ENCODE measurements at places on chromosomes 7 and 10.

- no peak for DNase-seq
These were observed 56.2 kb downstream of the OAT start for GRCh38 chr10:124362568-124362967.

GRCh38 chr7:24249266-24249665 is 34.7 kb upstream of the NPY start:
- no peak for DNase-seq

DNA sequence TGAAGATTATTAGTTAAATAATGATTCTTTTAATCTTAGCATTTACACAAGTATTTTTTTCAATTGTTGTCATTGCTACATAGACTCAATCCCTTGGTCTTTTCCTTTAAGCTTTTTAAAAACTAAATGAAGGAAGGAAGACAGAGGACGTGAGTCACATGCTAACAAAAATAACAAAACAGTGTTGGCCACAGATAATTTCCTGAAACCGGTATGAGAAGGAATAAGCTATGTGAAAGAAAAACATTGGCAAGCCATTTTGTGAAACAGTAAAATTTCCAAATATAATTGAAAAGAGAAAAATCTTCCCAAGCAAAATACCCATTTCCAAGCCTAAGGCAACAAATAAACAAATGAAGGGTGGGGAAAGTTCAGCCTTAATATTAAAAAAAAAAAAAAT is 223.0 kb downstream of the AHR start:
- no peak for DNase-seq

- no peak for DNase-seq
These were observed 46.7 kb downstream of the FZD1 start for GRCh38 chr7:91310830-91311460.

GRCh38 chr7:134954197-134955082 is 31.9 kb upstream of the AGBL3 start:
- no peak for DNase-seq

- DNase-seq = no peak
These were observed 12.4 kb upstream of the SCRN1 start for GRCh38 chr7:30001998-30002397.

DNA sequence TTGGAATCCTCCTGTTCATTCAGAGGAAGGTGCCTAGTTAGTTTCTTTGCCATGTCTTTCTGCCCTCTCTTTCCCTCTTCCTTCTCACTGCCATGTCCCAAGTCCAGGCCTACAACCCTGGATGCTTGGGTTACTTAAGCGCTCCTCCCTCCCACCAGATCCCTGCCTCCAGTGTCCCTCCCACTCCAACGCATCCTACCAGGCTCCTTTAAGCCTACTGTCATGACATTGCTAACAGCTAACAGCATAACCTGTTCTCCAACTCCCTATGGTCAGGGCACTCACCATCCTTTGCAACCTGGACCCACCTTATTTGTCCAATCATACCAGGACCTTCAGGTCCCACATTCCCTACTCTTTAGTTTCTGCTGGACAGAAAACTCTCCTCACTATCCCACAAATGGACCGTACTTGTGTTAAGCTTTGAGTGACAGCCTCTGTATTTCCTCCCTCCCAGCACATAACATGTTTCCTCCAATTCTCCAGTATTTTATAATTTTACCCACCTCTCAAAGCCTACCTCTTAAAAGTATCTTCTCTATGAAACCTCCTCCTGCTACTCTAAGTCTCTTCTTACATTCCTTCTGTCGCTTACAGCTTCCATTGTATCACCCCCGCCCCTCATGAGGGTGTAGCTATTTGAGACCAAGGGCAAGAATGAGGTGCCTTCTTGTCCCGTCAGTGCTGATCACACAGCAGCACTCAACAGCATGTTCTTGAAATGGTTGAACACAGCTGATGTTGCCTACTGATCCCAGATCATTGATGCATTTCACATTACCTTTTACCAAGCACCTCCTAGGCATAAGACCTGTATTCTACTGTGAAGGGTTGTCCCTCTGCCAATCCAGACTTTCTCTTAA is 1.7 kb downstream of the BLNK start:
- no peak for DNase-seq

- DNase-seq = no peak
These were observed 28.6 kb upstream of the SLC16A12 start for GRCh38 chr10:89563861-89564478.

GRCh38 chr10:115649217-115649616 is 556.1 kb downstream of the ATRNL1 start:
- no peak for DNase-seq

DNA sequence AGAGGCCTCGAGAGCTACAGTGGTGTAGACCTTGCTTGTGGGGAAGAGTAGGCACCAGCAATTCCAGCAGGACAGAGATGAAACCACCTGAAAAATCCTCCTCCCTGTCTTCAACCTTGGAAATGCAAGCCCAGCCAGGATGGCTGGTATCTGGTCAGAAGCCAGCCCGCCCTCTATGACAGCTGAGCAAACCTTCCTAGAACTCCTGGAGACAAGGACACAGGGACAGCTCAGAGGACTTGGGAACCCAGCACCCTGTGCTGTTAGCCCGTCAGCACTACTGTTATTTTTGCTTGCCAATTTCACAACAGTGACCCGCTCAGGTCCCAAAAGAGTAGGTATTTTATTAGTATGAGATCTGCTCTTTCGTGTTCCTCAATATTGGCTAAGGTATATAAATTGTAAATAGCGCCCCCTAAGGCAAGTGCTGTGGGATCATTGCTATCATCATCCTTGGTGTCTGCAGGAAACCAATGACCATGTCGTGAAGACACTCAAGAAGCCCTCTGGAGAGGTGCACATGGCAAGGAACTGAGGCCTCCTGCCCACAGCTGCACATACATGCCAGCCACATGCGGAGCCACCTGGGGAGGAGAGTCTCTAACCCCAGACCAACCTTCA is 156.5 kb upstream of the CHST15 start:
- DNase-seq = no peak

DNA sequence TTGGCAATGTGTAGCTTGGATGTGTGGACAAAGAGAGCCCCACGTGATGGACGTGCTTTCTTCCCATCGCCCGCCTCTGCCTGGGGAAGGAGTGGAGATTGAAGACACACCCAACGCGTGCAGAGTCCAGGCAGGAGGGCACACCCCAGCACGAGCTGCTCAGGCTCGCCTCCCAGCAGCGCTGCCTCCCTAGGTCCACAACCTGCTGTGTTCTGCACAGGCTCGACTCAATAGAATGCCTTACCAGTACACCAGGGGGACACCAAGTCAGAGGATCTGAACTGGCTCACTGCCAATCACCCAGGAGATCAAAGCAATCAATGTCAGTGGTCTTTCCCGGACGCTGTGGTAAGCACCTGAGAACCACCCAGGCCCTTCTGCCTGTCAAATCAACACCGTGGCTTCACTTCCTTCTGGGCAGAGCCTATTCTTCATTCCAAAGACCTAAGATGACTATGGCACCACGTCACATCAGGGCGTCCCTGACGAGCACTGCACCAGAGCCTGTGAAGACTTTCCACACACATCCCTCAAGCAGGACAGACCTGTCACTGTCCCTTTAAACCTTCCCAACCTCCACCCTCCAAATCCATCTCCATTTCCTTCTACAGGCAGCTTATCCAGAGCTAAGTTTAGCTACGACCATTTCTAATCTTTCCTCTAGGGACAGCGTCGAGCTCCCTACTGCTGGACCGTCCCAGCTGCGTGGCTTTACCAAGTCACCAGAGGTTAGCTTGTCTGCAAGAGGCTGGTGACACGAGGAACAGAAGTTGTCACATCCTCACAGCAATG is 72.3 kb downstream of the AMZ1 start:
- DNase-seq = no peak

DNA sequence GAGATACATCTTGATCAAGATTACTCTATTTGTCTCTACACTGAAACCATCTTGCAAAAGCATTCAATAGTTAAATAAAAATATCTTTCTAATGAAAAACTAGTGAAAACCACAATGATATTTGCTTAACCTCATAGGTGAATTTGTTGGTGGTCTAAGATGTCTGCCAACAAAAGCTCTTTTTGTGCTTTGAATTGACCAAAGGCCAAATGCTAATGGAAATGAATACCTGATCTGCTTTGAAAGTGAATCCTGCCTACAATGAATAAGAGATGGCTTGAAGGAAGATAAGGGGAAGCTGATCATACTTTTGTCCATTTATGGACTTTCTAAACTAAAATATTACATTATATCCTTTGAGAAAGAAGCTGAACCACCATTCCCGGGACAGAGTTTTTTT is 228.9 kb upstream of the ETV1 start:
- no peak for DNase-seq

DNA sequence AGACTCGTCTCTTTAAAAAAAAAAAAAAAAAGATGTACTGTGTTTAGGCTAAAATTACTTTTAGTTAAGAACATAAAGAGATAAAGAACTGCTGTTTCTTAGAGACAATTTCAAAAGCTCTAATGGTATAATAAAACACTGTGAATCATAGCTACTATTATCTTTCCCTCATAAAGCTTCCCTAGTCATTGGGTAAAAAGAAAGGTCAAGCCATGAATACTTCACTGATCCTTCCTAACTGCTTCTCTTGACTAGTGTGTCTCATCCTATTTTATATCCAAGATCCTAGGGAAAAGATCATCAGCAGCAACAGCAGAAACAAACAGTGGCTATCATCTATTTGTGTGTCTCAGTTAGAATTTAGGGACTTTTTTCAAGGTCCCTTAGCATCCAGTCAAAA is 10.5 kb downstream of the YME1L1 start:
- DNase-seq = no peak

- DNase-seq = no peak
These were observed 37.1 kb downstream of the PRTFDC1 start for GRCh38 chr10:24915304-24915703.

All from esophagus squamous epithelium (tissue), 5 donors.